NCI-H345 (cell line): ENCODE measurements at places on chromosomes 12 and 14.

GRCh38 chr12:47964106-47964728 lies 821 bp downstream of the TMEM106C start:
- no peak for DNase-seq

- no peak for DNase-seq
Observed at GRCh38 chr12:6604259-6605029, 2.7 kb downstream of the CHD4 start.

DNA sequence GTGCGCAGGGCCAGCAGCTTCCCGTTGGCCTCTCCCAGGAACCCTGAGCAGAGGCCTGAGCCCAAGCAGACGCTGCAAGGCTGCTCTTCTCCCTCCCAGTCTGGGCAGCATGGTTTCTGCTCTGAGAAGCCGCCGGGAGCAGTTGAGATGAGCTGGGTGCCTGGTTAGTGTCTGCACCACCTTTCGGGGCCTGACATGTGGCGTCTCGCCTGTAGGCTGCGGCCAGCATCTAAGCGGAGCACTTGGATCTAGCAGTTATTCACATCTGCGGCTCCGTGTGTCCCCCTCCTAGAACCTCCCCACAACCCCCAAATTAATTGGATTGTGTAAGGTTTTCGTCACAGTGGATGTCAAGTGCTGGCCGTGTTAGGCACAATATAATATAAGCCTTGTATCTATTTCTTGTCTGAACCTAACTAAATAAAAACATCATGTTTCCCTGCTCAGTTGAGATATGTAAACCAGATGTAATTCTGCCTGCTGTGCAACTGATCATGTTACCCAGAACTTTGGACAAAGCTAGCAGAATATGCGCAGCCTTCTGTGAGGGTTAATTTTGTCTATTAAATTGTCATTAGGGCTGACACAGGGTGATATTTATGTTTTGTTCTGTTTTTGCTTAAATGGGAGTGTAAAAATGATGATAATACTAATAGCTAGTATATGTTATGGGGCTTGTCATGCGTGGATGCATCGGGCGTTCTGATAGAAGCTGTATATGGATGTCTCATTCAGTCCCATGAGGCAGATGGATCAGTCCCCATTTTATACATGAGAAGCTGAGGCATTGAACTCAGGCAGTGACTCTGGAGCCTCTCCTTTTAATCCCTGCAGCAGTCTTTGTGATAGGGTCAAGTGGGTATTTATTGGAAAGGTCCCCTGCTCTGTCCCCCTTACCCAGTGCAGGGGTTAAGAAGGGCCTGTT lies 45.8 kb downstream of the ELK3 start:
- no peak for DNase-seq

DNA sequence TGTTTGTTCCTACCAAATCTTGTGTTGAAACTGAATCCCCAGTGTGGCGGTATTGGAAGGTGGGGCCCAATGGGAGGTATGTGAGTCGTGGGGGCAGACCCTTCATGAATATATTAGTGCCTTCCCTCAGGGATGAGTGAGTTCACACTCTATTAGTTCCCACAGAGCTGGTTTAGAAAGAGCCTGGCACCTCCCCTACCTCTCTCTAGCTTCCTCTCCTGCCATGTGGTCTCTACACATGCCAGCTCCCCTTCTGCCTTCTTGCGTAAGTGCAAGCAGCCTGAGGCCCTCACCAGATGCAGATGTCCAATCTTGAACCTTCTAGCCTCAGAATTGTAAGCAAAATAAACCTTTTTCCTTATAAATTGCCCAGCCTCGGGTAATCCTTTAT lies 105.8 kb downstream of the SPTSSA start:
- no peak for DNase-seq

- no peak for DNase-seq
Observed at GRCh38 chr12:6555018-6555691, 687 bp downstream of the IFFO1 start.

GRCh38 chr12:20368651-20369304 lies 441 bp downstream of the PDE3A start:
- peak; percentile 48 for DNase-seq

DNA sequence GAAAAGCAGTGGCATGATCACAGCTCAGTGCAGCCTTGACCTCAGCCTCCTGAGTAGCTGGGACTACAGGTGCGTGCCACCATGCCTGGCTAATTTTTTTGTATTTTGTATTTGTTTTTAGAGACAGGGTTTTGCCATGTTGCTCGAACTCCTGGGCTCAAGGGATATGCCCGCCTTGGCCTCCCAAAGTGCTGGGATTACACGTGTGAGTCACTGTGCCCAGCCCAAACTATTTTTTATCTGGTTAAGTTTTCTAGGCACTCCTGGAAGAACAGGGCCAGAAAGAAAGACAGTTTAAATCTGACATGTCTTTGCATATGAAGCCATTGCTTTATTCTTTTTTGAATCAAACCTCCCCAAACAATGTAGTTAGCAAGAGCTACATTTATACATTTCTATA lies 27.5 kb upstream of the PTGR2 start:
- DNase-seq = no peak

GRCh38 chr14:75430976-75431375 lies 3.2 kb downstream of the JDP2 start:
- DNase-seq = no peak

- DNase-seq = no peak
Observed at GRCh38 chr12:5417500-5417899, 14.4 kb upstream of the NTF3 start.

- DNase-seq = no peak
Observed at GRCh38 chr14:36938678-36939077, 233.7 kb downstream of the SLC25A21 start.

DNA sequence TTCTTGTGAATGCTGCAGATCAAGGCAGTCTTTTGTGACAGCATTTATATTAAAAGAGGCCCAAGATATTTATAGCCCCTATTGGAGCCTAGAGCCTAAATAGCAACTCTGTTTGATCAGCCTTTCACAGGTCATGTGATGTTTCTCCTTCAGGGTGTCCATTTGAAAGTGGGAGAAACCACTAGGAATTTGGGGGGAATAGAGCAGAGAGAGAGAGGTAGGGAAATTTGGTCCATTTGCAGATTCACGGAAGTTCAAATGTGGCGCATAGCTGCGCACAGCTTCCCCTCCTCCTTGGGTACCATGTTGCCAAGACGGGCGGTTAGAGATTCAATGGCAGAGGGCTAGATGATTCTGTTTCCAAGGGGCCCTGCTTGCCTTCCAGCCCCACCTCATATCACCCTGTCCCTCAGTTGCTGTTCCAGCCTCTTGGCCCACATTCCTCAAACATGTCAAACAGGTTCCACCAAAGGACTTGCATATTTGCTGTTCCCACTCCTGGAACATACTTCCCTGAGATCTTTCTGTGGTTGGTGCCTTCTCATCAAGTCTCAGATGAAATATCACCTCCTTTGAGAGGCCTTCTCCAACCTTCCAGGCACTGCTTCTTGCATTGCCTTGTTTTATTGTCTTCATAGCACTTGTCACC lies 220.8 kb downstream of the CHST11 start:
- DNase-seq = no peak

- no peak for DNase-seq
Observed at GRCh38 chr14:92887157-92887556, 35.8 kb upstream of the CHGA start.

DNA sequence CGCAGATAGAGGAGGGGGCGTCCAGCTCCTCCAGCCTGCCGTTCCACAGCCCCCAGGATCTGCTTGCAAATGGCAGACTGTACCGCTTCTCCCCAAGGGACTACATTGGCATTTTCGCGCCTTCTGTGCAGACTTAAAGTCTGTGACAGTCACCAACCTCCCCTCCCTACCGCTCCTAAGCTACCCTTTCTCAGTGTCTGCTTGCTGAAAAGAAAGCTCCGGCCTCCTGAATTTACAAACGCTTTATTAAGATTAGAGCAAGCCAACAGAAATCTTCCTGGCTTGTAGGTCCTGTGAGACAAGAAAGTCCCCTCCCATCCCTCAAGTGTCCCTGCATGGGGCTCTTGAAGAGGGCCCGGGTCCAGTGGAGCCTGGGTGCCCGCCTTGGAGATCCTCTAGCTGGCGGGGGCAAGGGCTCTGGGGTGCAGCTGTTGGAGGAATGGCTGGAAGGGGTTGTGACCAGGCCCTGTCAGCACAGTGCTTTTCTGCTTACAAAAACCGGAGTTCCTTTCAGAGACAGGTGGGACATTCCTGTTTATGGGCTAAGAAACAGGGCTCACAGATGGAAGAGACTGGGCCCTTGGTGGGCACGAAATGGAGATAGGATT lies 2.8 kb upstream of the DLK1 start:
- DNase-seq = no peak

GRCh38 chr14:91283666-91284065 lies 39.2 kb upstream of the GPR68 start:
- no peak for DNase-seq

- no peak for DNase-seq
Observed at GRCh38 chr14:106304271-106304670, 777.9 kb downstream of the TMEM121 start.

DNA sequence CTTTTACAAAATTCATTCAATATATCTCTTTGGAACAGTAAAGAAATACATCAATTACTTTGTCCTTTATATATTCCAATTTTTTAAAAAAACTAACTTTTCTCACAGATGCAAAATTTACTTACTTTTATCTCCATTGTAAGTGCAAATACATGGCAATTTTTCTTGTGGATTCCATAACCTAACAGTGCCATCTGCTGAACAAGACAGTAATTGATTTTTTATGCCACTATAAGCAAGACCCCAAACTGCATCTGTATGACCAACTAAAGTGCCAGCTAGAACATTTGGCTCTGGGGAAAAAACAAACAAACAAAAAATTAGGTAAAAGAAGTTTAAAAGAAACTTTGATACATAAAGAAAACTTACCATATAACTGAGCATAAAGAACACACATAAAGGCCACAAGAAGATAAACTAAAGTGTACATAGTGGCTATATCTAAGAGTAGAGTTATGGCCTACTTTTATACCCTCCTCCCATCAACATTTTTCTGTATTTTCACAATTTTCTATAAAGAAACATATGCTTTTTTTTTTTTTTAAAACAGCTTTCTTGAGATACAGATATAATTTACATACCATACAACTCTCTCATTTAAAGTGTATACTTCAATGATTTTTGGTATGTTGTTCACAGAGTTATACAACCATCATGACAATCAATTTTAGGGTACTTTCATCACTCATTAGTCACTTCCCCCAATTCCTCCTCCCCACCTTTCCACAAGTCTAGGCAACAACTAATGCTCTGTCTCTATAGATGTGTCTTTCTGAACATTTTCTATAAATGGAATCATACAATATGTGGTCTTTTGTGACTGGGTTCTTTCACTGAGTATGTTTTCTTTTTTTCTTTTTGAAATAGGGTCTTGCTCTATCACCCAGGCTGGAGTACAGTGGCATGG lies 32.6 kb downstream of the COCH start:
- no peak for DNase-seq

DNA sequence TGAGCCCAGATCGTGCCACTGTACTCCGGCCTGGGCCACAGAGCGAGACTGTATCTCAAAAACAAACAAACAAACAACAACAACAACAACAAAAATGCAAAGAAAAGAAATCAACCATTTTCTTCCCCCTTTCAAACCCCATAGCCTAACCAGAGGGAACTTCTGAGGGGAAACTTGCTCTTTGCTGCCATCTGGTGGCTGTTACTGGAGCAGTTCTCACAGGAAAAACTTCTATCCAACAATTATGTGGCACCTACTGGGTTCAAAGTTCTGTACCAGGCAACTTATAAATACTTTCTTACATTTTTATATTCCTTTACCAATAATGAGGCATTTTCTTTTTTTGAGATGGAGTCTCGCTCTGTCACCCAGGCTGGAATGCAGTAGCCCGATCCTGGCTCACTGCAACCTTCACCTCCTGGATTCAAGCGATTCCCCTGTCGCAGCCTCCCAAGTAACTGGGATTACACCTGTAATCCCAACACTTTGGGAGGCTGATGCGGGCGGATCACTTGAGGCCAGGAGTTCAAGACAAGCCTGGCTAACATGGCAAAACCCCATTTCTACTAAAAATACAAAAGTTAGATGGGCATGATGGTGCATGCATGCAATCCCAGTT lies 50.9 kb upstream of the BICDL1 start:
- DNase-seq = peak; percentile 50

DNA sequence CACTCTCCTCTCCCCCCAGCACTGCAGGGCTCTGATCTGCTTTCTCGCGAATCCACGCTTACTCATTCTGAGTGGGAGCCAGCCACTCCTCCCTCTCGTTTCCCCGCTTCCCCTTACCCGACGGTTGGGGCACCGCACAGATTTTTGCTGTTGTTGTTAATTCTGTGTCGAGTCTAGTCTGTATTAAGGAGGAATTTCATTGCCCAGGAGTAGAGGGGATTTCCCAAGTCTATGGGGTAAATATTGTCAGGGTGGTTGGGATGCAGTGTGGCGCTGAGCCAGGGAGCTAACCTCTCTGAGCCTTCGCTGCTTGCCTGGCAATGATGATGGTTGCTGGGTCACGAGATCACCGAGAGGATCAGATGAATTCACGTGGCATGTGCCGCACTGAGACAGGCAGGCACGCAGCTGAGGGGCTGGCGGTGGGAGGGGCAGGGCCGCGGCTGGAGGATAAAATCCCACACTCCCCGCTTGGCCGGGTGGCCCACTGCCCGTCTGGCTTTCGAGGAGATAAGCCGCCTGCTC lies 18.5 kb downstream of the NCOR2 start:
- no peak for DNase-seq

- DNase-seq = no peak
Observed at GRCh38 chr12:85759091-85759490, 77.1 kb downstream of the RASSF9 start.

GRCh38 chr12:106139422-106140171 lies 843 bp upstream of the NUAK1 start:
- DNase-seq = peak; percentile 69

GRCh38 chr12:67593461-67594330 lies 54.8 kb upstream of the DYRK2 start:
- no peak for DNase-seq

GRCh38 chr14:52002542-52002941 lies 13.2 kb downstream of the RTRAF start:
- no peak for DNase-seq

DNA sequence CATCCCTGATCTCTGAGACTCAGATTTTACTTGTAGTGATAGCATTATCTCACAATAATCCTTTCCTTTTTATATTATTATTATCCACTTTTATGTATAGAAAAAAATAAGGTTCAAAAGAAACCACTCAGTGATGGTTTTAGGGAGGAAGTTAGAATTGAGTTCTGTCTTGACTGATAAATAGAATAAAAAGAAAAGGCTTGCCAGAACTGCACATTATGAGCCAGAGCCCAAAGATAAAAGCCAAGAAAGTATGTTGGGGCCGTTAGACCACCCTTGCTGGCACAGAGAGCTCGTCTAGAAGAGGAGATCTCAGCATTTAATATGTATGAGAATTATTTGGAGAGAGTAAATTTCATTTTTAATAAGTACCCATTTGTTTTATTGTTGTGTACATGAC lies 103.2 kb downstream of the TSPAN8 start:
- no peak for DNase-seq

DNA sequence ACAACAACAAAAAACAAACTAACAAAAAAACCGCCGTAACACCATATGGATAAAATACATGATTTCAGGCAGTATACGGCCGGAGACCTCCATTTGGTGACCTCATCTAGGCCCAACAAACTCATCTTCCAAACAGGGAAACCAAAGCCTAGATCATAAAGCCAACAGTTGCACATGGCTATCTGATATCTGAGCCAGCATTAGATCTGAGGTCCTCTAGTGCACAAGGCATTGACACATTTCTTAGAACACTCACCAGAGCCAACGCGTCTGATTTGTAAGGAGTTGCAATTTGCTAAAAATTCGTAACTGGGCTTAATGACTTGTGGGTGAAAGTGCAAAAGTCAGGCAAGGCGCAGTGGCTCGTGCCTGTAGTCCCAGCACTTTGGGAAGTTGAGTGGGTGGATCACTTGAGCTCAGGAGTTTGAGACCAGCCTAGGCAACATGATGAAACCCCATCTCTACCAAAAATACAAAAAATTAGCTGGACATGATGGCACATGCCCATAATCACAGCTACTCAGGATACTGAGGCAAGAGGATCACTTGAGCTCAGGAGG lies 42.0 kb upstream of the NUDT4 start:
- no peak for DNase-seq
